ENCODE measurements at places on chromosomes 13 and 19.

- DNase-seq: no peak
Measured at GRCh38 chr13:111905609-111905945, 161.4 kb upstream of the SOX1 start.

DNA sequence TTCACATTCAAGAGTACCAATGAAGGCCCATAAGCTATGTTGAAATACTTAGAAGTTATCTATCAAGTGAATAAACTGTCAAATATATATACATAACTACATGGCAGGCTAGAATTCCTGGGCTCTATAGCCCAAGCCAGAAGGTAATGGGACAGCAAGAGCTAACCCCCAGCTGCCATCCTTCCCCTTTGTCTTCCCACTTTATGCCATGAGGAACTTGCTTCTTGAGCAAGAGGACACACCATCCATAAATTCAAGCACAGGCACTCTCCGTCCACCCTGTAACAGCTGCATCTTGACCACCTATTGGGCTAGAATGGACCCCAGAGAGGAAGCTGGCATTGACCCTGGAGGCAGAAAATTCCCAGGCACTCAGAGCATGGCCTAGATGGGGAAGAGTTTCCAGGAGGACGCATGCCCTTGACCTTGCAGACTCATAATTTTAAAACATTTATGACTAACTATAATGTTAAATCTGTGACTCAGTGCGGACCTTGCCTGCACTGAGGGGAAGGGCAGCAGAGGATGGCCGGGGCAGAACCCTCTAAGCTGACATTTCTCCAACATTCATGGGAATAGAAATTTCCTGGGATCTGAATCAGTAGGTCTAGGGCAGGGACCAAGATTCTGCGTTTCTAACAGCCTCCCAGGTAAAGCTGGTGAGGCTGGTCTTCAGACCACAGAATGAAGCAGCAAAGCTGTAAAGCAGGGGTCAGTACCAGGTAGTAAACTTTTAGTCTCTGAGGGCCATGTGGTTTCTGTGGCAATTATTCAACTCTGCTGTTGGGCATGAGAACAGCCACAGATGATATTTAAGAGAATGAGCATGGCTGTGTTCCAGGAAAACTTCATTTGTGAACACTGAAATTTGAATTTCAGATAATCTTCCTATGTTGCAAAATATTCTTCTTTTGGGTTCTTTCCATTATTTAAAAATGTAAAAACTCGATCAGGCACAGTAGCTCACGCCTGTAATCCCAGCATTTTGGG, 71.4 kb upstream of the CLDN10 start:
- DNase-seq: no peak

DNA sequence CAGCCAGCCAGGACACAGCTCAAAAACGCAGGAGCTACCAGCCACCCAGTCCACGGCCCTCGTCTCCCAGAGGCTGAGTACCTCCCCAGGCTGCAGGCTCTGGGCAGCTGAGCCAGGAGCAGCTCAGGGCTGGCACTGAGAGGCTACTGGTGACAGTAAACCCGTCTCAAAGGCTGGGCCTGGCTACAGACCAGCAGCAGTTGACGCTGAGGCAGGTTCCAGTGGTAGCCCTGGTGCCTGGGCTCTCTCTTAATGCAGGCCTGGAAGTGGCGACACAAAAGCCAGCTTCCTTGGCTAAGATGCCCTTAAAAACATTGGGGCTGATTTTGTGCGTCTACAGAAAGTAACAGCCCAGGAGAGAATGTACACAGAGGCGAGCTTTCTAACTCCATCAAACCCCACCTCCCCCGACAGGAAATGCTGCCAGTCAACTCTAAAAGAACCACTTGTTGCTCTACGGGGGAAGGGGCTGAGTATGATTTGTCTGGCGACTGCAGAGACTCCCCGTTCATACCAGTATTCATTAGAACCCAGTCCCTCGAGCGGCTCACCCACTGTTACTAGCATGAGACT, 126.3 kb downstream of the STK24 start:
- DNase-seq: no peak

- DNase-seq: no peak
Measured at GRCh38 chr19:50649433-50650391, at the start of gene C19orf81. Gene C19orf81 (plus strand): TSS chr19:50649445. CDS start chr19:50649445, 0 bp downstream.

DNA sequence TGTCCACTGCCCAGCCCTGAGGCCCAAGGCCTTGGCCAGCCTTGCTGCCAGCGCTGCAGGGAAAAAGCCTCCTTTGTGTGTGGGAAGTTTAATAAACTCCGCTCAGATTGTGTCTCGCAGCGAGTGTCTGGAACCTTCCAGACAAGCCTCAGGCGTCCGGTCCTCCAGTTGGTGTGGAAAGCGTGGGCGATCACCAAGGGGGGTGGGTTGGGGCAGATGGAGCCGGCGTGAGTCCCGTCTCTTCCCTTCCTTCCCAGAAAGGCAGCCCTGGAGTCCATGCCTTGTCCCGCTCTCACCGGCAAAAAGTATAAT, 4.6 kb downstream of the STK11 start:
- no peak for DNase-seq

DNA sequence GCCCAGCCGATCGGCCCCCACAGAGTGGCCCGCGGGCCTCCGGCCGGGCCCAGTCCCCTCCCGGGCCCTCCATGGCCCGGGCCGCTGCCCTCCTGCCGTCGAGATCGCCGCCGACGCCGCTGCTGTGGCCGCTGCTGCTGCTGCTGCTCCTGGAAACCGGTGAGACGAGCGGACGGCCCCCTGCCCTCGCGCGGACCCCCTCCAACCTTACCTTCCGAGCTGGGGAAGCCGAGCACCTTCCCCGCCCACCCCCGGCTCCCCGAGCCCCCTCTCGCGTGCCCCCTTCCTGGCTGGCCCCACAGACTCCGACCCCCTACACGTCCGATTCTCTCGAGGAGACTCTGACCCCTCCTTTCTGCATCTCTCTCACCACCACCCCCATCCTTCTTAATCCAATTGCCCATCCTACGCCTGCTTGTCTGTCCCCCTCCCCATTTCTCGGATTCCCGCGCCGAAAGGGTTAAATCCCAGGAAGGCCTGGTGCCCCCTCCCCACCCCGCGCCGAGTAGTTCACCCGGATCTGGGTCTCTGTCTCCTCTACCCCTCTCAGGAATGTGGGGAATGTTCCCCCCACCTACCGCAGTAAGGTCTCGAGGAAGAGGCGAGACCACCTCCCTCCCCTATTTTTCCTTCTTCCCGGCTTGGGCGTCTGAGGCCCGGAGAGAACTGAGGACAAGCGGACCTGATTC, 502 bp downstream of the NECTIN2 start:
- no peak for DNase-seq
